ENCODE measurements at places on chromosomes 12 and 14.
A peak's percentile ranks its signal among the peaks of the same experiment; 100 is the strongest.

GRCh38 chr12:3821441-3821840, 51.8 kb downstream of the PARP11 start:
- DNase-seq, result no peak

DNA sequence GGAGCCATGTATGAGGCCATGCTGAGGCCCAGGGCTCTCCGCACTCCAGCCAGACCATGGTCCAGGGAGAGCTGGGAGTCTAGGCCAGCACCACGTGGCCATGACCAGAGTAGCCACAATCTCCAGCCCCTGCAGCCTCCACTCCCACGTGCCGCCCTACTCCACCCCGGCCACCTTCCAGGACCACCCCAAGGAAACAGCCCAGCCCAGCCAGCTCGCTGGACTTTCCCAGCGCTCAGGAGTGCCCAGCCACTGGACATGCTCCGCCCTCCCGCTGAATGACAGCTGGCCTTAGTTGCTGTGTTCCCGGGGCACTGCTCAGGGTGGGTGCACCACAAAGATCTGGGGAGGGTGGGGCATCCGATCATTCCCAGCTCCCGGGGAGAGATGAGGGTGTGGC, 2.1 kb upstream of the C14orf180 start:
- no peak for DNase-seq

DNA sequence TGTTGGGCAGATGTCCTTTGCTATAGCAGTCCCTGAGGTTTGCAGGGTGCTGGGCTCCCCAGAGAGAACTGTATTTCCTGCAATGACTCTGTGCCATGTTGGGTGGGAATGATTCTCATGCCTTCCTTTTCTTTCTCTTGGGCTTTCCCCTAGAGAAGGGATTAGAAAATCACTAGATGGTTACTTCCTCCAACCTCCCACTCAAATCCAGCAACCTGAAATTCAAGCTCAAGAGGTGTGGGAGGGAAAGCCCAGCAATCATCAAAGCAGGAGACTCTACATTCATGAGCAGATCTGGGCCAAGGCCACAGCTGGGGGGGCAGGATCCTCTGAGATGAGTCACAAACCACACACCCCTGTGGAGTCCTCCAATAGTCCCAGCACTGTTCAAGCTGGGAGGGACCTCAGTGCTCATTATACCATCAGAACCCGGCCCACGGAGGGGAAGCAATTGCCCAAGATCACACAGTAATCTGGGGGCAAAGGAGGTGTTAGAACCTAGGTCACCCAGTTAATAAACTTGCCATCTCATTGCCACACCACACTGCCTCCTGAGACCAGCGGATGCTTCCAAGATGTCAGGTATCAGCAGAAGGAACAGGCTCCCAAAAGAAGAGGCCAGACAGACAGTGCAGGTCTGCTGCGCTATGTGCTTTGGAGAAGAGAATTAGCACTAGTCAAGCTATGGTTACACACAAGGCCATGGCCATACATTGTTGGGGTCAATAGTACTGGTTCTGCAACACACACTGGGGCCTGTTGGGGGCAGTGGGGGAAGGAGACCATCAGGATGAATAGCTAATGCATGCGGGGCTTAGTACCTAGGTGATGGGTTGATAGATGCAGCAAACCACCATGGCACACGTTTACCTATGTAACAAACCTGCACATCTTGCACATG, 65.7 kb downstream of the TTC9 start:
- DNase-seq, result peak; percentile 2

DNA sequence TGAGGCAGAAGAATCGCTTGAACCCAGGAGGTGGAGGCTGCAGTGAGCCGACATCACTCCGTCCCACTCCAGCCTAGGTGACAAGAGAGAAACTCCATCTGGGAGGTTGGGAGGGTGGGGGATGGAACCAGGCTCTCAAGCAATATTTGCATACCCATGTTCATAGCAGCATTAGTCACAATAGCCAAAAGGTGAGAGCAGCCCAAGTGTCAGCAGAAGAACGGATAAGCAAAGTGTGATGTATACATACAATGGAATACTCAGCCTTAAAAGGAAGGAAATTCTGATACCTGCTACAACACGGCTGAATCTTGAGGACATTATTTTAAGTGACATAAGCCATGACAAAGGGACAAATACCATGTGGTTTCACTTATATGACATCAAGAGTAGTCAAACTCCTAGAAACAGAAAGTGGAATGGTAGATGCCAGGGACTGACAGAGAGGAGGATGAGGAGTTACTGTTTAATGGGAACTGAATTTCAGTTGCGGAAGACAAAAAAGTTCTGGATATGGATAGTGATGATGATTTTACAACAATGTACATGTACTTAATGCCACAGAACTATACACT, 11.6 kb downstream of the DAD1 start:
- DNase-seq, result no peak

GRCh38 chr14:61923348-61923747, 161.1 kb downstream of the SNAPC1 start:
- no peak for DNase-seq

GRCh38 chr12:16307856-16308475, 30.5 kb upstream of the SLC15A5 start:
- DNase-seq, result no peak

DNA sequence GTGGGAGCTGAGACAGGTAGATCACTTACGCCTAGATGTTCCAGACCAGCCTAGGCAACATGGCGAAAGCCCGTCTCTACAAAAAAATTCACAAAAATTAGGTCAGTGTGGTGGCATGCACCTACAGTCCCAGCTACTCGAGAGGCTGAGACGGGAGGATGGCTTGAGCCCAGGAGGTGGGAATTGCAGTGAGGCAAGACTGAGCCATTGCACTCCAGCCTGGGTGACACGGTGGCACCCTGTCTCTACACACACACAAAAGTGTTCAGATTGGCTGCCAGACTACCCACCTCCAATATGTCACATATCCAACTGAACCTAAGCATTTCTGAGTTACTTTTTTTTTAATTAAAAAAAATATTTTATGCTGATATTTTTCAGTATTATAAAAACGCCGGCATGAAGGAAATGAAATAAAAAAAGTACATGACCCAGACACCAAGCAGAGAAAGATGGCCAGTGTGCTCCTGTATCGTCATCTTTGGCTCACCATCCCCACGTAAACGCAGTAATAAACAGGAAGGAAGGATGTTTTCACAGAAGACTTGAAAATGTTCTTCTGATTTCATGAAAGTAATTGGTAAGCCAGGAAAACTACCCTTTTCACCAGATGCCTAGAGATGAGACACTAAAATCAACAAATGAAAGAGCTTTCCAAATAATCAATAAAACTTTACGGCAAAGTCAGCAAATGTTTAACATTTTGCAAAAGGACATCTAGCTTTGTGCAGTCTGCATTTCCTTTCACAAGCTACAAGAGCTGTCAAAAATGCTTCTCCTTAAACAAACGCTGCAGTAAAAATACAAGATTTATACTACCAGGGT, 26.4 kb downstream of the CDC42BPB start:
- DNase-seq, result no peak

DNA sequence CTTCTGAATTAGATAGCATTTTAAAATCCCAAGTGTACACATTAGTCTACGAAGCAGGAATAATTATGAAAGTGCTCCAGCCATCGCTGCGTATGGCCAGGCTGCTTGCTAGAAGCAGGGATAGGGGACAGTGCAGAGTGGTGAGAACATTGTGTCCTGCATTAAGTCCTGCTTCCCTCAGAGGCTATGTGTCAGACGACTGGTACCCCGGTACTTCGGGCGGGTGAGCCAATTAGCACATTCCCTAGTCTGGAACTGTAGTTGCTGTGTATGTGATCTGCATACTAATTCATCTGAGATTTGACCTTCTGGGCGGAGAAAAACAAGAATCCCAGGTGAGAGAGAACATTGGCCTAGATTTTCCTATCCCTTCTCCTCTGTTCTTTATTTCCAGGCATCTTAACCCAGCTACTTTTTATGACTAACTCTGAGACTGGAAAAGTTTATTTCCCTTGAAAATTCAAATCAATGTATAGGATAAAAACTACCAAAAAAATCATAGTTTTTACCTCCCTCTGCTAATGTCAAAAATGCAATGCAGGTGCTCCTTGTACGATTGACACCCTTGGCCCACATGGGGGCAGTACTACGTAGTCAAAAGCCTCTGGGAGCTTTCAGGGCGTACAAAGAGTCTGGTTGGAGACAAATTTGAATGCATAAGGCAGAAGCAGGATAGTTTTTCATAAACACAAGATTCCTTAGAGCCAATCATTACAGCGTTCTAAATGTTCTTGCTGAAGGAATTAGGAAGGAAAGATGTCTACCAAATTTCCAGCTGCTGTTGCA, 764.3 kb downstream of the NOVA1 start:
- DNase-seq, result no peak

DNA sequence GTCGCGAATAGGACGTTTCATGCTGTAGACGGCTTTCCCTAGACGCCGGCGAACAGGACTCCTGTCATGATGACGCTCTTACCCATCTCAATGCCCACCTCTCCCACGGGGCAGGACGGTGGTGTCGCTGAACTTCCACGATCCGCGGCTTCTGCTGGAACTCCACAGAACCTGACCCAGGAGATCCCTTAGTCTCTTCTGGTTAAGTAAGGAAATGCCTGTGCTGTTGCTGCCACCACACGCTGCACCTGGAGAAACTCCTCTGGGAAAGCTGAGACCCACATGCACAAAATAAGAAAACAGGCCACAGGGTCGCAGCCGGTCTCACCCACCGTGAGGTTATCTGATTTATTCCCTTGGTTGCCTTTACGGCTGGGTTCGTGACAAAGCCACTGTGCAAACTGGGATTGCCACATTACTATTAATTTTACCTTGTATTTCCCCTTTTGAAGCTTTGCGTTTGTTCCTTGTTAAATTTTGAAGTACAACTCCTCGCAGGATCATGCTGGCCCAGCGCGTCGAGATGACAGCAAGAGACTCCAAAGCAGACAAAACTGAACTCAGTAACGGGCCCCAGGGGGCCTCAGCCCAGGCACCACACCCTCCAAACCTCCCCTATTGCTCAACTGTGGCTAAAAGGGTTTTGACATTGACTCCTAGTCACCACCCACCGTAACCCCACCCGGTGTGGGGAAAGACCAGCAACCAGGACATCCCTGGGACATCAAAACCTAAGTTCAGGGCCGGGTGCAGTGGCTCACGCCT, 9.2 kb upstream of the MMP17 start:
- DNase-seq, result no peak

DNA sequence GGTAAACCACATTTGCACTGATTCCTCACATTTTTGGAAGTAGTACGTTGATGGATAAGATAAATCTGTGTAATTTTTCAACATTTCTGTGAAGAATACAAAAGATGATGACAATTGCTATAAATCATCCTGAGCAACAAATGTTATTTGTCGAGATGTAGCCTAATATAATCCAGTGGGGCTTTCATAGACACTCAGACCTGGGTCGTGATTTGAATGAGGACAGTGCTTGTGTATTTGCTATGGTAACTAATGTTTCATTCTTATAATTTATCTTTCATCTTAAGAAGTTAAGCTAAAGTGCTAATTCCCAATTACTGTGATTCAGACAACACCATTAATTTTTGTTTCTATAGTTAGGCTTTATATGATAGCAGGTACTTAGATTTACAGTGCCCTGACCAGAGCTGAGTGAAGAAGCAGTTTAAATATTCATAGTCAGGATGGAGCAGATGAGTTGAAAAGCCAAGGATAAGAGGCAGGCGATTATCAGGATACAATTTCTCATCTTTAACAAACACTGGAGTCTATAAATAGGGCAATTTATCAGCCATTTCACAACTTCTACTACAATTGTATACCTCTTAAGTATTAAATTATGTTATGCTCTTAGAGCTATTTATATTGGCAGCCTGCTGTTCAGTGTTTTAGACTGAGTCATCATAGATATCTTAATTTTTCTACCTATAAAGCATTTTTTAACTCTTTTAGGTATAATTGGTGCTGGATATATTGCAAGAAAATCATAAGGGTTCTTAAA, 359.9 kb downstream of the TRHDE start:
- DNase-seq, result no peak

GRCh38 chr12:26226629-26227360, 31.4 kb downstream of the SSPN start:
- no peak for DNase-seq

DNA sequence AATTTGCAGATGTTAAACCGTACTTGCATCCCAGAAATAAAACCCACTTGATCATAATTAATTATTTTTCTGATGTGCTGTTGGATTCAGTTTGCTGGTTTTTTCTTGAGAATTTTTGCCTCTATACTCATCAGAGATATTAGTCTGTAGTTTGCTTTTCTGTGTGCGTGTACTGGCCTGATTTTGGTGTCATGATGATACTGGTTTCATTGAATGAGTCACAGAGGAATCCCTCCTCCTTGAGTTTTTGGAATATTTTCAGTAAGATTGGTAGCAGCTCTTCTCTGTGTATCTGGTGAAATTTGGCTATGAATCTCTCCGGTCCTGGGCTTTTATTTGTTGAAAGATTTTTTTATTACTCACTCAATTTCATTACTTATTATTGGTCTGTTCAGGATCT, 100.4 kb upstream of the PMCH start:
- DNase-seq, result no peak

- no peak for DNase-seq
Measured at GRCh38 chr12:80838708-80839107, 99.0 kb downstream of the LIN7A start.

- no peak for DNase-seq
Measured at GRCh38 chr12:9253464-9253863, 45.3 kb upstream of the PZP start.

- DNase-seq, result no peak
Measured at GRCh38 chr14:94120667-94121340, 8.6 kb downstream of the IFI27L2 start.

- DNase-seq, result no peak
Measured at GRCh38 chr14:74821267-74821915, 54.6 kb downstream of the PROX2 start.

- DNase-seq, result no peak
Measured at GRCh38 chr12:92786045-92786444, 83.3 kb downstream of the PLEKHG7 start.

- no peak for DNase-seq
Measured at GRCh38 chr14:69049675-69050074, 70.6 kb upstream of the ACTN1 start.

GRCh38 chr12:69474456-69474855, 4.3 kb downstream of the FRS2 start:
- no peak for DNase-seq

Measured in stimulated activated CD8-positive, alpha-beta memory T cell treated with anti-CD3 and anti-CD28 coated beads, Interleukin-15, amount 100 ng/mL, for 48 hours (primary cell).